ENCODE measurements at places on chromosomes 2 and 18.

DNA sequence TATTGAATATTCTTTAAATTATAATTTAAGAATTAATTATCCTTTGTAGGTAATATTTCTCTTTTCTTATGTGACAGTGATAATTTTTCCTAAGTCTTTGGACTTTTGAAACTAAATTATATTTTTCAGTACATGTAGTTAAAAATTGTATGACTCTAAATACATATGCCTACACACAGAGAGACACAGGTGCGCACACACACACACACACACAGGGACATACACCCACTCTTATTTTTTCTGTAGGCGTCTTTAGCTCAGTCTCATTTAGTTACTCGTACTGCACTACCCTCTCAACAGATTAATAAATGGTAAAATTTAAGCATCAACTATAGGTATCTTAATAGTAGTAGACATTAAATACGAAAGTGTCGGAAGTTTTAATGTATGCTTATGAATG, 56.1 kb downstream of the ZNF236 start:
- DNase-seq, result no peak

DNA sequence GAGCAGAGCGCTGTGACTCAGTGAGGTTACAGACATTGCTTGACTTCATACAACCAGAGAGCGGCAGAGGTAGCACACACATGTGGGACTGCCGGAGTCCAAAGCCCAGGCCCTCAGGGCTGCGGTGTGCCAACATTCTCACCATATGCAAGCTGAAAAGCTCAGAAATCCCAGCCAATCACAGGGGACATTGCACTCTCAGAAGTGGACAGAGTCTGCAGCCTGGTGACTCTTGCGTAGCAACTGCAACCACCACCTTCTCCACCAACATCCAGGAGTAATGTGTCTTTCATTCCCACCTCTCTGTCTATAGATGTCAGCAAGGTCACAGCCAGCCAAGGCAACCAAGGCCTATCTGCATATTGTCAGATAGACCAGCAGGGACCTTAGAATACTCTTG, 158.1 kb downstream of the TTC32 start:
- no peak for DNase-seq

GRCh38 chr2:202932425-202933138, 20.5 kb downstream of the CARF start:
- DNase-seq, result no peak

DNA sequence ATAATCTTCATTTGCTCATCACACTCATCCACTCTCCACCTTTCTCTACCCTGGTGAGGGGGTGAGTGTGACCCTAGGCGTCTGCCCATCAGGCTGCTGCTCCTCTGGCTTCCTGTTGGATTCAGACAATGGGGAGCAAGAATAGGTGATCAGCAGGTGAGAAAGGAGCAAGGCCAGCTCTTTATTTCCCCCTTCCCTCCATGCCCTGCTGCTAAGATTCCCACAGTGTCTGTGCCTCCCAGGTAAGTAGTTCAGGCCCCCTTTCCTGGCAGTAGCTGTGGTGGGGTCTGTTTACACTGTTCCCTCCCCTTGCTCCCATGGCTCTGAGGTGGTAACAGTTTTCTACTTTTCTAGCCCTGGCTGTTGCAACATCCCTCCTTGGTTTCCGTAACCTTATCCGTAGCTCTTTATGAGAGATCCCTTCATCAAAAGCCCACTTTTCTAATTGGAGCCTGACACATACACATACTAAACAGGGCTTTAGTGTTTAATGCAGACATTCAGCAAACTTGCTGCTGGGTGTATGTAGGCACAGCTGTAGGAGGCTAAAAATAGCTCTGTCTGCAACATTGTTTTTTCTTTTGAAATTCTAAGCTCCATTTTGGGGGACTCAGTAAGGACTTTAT, 27.5 kb downstream of the MAP2 start:
- no peak for DNase-seq

DNA sequence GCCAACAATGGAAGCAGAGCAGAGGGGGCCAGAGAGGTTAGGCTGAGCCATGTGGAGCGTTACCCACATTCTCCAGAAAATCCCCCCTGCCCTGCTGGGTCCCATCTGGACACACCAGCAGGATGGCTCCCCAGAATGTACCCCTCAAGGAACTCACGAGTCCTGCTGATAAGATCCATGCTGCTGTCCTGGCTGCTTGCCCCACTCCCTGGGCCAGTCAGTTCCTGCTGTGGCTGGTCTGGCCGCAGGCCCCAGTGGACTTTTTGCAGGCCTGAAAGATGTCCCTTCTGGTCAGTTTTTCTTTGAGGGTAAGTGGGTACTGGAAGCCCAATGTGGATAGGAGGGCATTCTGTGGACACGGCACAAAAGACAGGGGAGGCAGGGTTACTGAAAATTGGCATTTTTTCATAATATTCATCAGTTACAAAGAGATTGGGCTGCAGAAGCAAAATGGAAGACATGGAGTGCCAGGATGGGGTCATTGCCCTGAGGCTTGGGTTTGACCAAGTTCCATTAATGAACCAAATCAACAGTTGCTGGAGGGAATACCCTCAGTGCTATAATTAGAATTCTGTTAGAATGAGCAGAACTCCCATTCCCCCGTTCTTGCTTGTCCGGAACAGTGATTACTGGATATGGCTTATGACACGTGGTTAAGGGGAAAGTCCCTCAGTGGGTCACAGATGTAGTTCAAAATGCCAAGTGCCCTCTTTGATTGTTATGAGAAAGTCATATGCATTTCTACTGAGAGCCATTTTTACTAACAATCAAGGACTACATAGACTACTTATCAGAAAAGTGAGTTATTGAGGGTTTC, 38.7 kb downstream of the SLC4A5 start:
- no peak for DNase-seq

- no peak for DNase-seq
These were observed 17.3 kb upstream of the KLHL23 start for GRCh38 chr2:169716238-169716886.

DNA sequence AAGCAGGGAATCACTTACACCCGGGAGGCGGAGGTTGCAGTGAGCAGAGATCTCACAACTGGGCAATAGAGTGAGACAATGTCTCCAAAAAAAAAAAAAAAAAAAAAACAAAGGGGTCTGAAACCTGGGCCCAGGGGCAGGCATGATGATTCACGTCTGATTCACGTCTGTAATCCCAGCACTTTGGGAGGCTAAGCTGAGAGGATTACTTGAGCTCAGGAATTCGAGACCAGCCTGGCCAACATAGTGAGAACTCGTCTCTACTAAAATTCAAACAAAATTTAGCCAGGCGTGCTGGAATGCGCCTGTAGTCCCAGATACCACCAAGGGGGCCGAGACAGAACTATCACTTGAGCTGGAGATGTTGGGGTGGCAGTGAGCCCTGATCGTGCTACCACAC, 30.3 kb downstream of the TEX44 start:
- DNase-seq, result no peak

- no peak for DNase-seq
These were observed 34.3 kb upstream of the CD226 start for GRCh38 chr18:69981948-69982347.

GRCh38 chr2:1987379-1987778, 243.1 kb upstream of the PXDN start:
- no peak for DNase-seq

GRCh38 chr2:182638667-182639066, 77.4 kb upstream of the DNAJC10 start:
- DNase-seq, result no peak

DNA sequence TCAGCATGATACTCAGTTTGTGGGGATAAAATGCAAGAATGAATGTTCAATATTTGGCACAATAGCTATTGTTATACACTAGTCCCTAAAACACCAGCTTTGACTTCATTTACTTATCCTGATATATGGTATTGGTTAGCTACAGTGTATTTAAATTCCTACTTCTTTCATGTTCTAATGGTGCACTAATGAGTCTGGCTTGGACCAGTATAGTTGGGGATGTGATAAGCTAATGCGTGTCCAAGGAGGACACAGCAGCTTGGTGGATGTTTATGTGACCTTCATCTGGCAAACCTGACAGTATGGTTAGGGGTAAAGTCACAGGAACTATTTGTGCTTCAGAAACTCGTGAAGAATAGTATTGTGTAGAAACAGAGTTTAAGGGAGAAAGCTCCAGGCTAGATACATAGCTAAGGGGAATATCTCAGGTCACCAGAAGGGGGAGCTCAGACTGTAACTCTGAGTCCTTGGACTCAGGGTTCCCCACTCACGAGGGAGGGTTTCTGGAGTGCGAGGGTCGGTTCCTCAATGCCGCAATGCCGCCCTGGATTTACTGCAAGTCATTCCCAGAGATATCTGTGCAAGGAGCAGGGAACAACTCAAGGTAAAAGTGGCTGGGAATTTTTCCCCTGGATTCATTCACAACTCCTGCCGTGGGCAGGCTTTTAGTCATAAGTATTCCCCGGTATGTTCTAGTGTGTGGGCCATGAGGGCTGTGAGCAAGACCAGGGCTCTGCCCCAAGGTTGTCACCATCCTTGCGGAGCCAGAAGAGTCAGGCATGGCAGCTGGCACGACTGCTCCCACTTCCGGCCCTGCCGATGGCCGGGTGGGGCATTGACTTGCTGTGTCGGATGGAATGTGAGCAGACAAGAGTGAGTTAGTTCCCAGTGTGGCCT, 14.5 kb downstream of the IL1R2 start:
- no peak for DNase-seq

All from stimulated activated CD8-positive, alpha-beta memory T cell treated with anti-CD3 and anti-CD28 coated beads, Interleukin-7, amount 100 ng/mL, for 1 hour (primary cell).